ENCODE measurements at places on chromosomes 5 and 9. TPM values are rescaled to one million over a fixed set of nuclear protein-coding genes. Genes with fewer than 3 reads are reported as not detected.

MSX2 gene
- 8.5 TPM for total RNA-seq

FREM1 gene
- total RNA-seq: not detected

AK3 gene
- total RNA-seq: 15.9 TPM

DBH gene
- not detected for total RNA-seq

IL3 gene
- total RNA-seq: not detected

SLC38A9 gene
- 12.8 TPM for total RNA-seq

CDX1 gene
- not detected for total RNA-seq

PGM5 gene
- 0.21 TPM for total RNA-seq

PCDHGB5 gene
- 0.87 TPM for total RNA-seq

PCDHGA2 gene
- total RNA-seq: 0.05 TPM

ALDOB gene
- 0.67 TPM for total RNA-seq

SLC36A3 gene
- not detected for total RNA-seq

PCDHGA5 gene
- 0.67 TPM for total RNA-seq

FIBCD1 gene
- 16.3 TPM for total RNA-seq

PCDHGA3 gene
- not detected for total RNA-seq

ACTBL2 gene
- total RNA-seq: not detected

KCNIP1 gene
- not detected for total RNA-seq

GABRA1 gene
- not detected for total RNA-seq

RGS3 gene
- total RNA-seq: 15.1 TPM

LPCAT1 gene
- total RNA-seq: 59.8 TPM

WNT8A gene
- total RNA-seq: not detected

GRM6 gene
- total RNA-seq: not detected

FBP2 gene
- total RNA-seq: not detected

GBGT1 gene
- total RNA-seq: 1.8 TPM

IL13 gene
- total RNA-seq: not detected

BASP1 gene
- total RNA-seq: 217 TPM

CD14 gene
- 2.5 TPM for total RNA-seq

RNF180 gene
- 7.8 TPM for total RNA-seq

ZNF483 gene
- total RNA-seq: 4.8 TPM

GLRA1 gene
- total RNA-seq: not detected
